ENCODE measurements at places on chromosomes 1 and 21.

DNA sequence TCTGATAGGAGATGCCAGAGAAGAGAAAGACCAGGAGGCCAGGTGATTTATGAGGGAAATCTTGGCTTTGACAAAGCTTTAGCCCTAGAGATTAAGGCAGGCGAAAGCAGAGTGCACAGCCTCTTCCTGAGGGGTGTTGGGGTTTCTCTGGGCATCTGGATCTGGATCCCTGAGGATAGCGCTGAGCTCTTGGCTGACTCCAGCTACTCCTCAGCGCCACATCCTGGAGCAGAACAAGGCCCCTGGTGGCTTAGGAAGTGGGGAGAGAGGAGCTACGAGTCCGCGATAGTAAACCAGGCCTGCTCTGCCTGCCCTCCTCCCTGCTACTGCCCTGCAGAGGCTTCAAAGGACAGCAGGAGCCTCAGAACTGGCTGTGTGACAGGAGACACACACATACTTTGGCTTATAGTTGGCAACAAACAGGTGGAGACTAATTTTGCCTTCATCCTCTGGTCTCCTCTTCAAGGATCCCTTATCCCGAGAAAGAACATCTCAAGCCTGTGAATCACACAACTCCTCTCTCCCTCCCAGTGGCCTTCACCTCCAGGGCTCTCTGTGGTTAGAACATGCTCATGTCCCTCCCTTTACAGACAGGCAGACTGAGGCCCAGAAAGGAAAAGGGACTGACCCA is 66.9 kb downstream of the TRABD2B start:
- DNase-seq, result no peak

GRCh38 chr1:4322881-4323280 is 331.5 kb upstream of the AJAP1 start:
- no peak for DNase-seq

GRCh38 chr1:210302501-210302900 is 26.2 kb upstream of the HHAT start:
- no peak for DNase-seq

GRCh38 chr1:20255666-20256065 is 35.0 kb upstream of the VWA5B1 start:
- no peak for DNase-seq

DNA sequence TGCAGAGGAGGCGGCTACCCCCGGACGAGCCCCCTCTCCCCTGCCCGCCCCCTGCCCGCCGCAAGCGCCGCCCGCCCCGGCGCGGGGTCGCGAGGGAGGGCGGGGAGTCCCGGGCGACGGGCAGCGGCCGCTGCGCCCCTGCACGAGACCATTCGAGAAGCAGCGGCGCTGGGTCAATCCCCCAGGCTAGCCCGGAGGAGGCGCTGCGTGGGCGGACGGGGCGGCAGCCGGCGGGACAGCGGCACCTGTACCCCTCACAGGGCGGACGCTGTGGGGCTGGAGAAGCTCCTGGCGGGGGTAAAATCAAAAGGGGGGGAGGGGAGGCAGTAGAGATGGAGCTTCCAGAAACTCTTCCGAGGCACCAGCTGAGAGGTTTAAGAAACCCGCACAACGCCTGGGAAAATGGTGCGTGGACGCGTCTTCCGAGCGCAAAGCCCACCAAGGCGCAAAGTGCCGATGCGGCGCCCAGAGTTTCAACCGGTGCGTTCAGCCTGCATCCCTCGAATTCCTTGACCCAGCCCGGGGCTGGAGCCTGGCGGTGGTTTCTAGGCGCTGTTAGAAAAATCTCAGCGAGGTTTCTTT is at the start of gene PLPPR5:
Gene PLPPR5, minus strand, starts transcription at position 1 of the 582 bp plus-strand sequence. CDS start 190 bp downstream, outside the sequence.
- DNase-seq, result no peak

- no peak for DNase-seq
These were observed 5.7 kb downstream of the BCAR3 start for GRCh38 chr1:93675931-93676330.
